ENCODE measurements at places on chromosomes 7 and 10.

GRCh38 chr10:35743851-35744250 lies 101.8 kb upstream of the FZD8 start:
- DNase-seq, result no peak
- no peaks in the 10 kb centered on the region for H3K27me3 ChIP-seq
- no peaks in the 10 kb centered on the region for H3K36me3 ChIP-seq
- H3K4me1 ChIP-seq, result no peaks in the 10 kb centered on the region

- no peak for DNase-seq
- H3K27me3 ChIP-seq, result peaks cover 2% of the 10 kb centered on the region
- H3K27ac ChIP-seq, result no peak overlapping the region
- no peak overlapping the region for H3K4me3 ChIP-seq
Measured at GRCh38 chr7:131322061-131322460, 5.6 kb upstream of the MKLN1 start.

DNA sequence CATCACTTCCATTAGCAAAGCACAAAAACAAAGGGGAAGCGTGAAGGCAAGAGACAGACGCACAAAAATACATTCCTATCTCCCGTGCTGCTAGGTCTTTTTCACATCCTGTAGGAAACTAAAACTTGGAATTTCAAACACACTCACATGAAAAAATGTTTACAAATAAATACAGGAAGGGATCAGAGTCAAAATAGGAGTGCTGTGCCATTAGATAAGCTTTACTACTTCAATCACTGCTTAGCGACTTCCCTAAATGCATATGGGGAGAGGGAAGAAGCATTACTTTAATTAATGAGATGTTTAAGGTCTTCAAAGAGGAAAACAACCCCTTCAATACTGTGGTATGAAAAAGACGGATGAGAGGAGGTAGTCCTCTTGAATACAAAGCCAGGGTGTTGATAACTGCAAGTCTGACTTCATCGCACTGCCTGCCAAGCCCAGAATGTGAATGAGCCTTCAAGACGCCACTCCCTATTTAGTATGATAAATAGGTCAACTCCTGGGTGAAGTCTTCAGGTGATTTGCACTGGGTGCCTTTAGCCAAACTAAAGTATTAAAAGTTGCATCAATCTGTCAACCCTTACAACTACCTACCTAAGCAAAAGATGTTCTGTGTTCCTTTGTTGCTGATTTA lies 13.9 kb downstream of the PARD3 start:
- DNase-seq, result no peak
- no peaks in the 10 kb centered on the region for H3K27me3 ChIP-seq
- peaks cover 5% of the 10 kb centered on the region for H3K4me1 ChIP-seq
- no peak overlapping the region for H3K4me3 ChIP-seq
- H3K27ac ChIP-seq, result no peak overlapping the region

DNA sequence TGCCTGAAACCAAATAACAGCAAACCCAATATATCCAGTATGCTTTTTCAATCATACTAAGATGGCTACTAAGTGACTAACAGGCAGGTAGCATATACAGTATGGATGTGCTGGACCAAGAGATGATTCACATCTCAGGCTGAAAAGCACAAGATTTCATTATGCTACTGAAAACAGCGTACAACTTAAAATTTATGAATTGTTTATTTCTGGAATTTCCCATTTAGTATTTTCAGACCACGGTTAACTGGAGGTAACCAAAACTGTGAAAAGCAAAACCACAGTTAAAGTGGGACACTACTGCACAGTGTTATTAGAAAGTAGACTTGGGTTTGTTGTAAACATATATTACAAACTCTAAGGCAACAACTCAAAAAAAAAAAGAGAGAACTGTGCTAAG lies 91.5 kb downstream of the KMT2C start:
- no peak for DNase-seq
- H3K27ac ChIP-seq, result no peak overlapping the region
- H3K27me3 ChIP-seq, result peaks cover 7% of the 10 kb centered on the region
- peaks cover 11% of the 10 kb centered on the region for H3K36me3 ChIP-seq
- H3K4me3 ChIP-seq, result no peak overlapping the region
- peaks cover 9% of the 10 kb centered on the region for H3K4me1 ChIP-seq

GRCh38 chr10:17712053-17712452 lies 39.9 kb upstream of the TMEM236 start:
- H3K4me1 ChIP-seq, result peaks cover 15% of the 10 kb centered on the region
- peaks cover 2% of the 10 kb centered on the region for H3K27me3 ChIP-seq
- DNase-seq, result no peak
- no peak overlapping the region for H3K27ac ChIP-seq
- H3K36me3 ChIP-seq, result no peaks in the 10 kb centered on the region
- H3K4me3 ChIP-seq, result no peak overlapping the region

DNA sequence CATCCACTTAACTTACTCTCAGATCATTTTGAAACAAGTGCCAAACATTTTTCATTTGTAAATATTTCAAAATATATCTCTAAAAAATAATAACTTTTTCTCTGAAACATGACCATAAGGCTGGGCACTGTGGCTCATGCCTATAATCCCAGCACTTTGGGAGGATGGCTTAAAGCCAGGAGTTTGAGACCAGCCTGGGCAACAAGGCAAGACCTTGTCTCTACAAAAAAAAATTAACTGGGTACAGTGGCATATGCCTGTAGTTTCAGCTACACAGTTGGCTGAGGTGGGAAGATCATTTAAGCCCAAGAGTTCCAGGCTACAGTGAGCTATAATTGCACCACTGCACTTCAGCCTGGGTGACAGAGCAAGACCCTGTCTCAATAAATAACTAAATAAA lies 36.4 kb downstream of the USP54 start:
- no peak overlapping the region for H3K4me3 ChIP-seq
- peaks cover 3% of the 10 kb centered on the region for H3K4me1 ChIP-seq
- no peak for DNase-seq
- no peaks in the 10 kb centered on the region for H3K36me3 ChIP-seq

DNA sequence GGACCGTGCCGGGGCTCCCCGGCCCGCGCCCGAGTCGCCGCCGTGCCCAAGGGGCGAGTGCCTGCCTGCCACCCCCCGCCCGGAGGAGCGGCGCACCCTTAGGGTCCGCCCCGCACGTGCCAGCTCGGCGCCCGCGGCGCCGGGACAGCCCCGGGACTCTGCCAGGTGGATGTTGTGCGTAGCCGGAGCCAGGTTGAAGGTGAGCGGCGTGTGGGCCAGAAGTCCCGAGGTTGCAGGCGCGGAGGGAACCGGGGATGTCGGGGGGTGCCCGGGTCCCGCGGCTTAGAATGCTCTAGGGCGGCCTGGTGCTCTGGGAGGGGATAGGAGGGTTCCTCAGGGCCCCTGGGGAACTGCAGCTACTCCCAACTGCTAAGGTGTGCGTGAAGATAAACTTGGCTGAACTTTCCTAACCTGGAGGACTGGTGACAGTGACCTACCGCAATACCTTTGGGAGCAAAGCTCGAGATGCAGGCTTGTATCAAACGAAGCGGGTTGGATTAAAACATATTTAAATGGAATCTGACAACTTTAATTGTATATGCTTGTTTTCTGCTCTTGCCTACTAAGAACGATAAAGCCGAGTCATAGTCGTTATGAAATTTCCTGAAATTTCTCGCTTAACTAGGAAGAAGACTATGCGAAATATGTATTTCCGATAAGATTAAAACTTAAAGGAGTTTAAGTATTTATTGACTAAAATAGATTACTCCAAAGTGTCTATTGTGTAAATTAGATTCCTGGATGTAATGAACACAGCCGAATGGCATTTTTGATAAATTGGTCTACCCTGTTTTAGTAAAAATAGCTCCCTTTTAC lies at the start of gene CUX1:
Gene CUX1 (plus strand): TSS at position 156 of the 816 bp plus-strand sequence. CDS start 14 bp downstream, at position 170.
- H3K4me3 ChIP-seq, result peak within 1 kb of the TSS; percentile 83
- H3K4me1 ChIP-seq, result peaks cover 11% of the 10 kb centered on the region
- no peak for DNase-seq
- H3K36me3 ChIP-seq, result no peaks in the 10 kb centered on the region
- peak within 1 kb of the TSS; percentile 30 for H3K27ac ChIP-seq

DNA sequence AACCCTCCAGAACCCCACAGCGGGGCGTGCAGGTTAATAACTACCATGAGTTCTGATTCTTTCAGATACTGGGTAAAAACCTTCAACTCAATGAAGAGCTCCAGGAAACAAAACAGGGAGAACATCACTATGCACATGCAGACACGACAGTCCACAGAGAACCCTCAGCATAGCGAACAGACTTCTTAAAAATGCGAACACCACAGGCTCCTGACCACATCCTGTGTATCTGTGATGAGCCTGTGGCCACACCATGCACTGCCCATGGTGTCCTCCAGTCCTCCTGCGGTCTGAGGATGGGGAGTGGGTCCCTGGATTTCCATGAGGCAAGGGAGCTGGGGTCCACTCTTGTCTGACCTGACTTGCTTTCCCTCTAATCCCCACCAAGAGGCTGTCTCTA lies 107.2 kb downstream of the COBL start:
- H3K36me3 ChIP-seq, result peaks cover 12% of the 10 kb centered on the region
- H3K27ac ChIP-seq, result peak overlapping the region; percentile 9
- H3K4me3 ChIP-seq, result no peak overlapping the region
- no peaks in the 10 kb centered on the region for H3K27me3 ChIP-seq
- no peak for DNase-seq
- peaks cover 5% of the 10 kb centered on the region for H3K4me1 ChIP-seq

DNA sequence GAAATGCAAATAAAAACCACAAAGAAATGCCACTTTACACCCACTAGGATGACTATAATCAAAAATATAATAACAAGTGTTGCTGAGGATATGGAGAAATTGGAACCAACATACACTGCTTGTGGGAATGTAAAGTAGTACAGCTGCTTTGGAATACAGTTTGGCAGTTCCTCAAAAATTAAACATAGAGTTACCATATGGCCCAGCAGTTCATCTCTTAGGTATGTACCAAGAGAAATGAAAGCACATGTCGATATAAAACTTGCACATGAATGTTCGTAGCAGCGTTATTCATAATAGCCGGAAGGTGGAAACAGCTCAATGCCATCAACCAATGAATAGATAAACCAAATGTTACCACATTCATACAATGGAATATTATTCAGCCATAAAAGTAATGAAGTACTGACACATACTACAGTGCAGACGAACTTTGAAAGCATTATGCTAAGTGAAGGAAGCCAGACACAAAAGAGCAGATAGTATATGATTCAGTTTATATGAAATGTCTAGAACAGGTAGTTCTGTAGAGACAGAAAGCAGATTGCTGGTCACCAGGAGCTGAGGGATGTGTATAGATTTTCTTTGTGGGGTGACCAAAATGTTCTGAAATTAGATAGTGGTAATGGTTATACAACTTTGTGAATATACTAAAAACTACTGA lies 12.4 kb downstream of the BCAP29 start:
- no peak overlapping the region for H3K27ac ChIP-seq
- H3K4me3 ChIP-seq, result no peak overlapping the region
- H3K4me1 ChIP-seq, result no peaks in the 10 kb centered on the region
- peaks cover 6% of the 10 kb centered on the region for H3K36me3 ChIP-seq
- no peak for DNase-seq
- H3K27me3 ChIP-seq, result peaks cover 2% of the 10 kb centered on the region

GRCh38 chr7:142860968-142861367 lies 6.1 kb downstream of the EPHB6 start:
- no peak for DNase-seq
- peaks cover 5% of the 10 kb centered on the region for H3K36me3 ChIP-seq
- no peak overlapping the region for H3K27ac ChIP-seq

- no peaks in the 10 kb centered on the region for H3K4me1 ChIP-seq
- H3K36me3 ChIP-seq, result peaks cover 29% of the 10 kb centered on the region
- no peak overlapping the region for H3K4me3 ChIP-seq
- DNase-seq, result no peak
- peaks cover 5% of the 10 kb centered on the region for H3K27me3 ChIP-seq
- no peak overlapping the region for H3K27ac ChIP-seq
Measured at GRCh38 chr7:128189231-128189930, 51.7 kb upstream of the LEP start.

- peaks cover 4% of the 10 kb centered on the region for H3K4me1 ChIP-seq
- H3K36me3 ChIP-seq, result peaks cover 31% of the 10 kb centered on the region
- no peak for DNase-seq
- no peak overlapping the region for H3K27ac ChIP-seq
- H3K27me3 ChIP-seq, result no peaks in the 10 kb centered on the region
- no peak overlapping the region for H3K4me3 ChIP-seq
Measured at GRCh38 chr7:44367475-44368043, 42.2 kb upstream of the CAMK2B start.

GRCh38 chr10:11104772-11105675 lies 87.4 kb downstream of the CELF2 start:
- H3K4me3 ChIP-seq, result no peak overlapping the region
- H3K27ac ChIP-seq, result no peak overlapping the region
- no peaks in the 10 kb centered on the region for H3K27me3 ChIP-seq
- peaks cover 6% of the 10 kb centered on the region for H3K4me1 ChIP-seq

DNA sequence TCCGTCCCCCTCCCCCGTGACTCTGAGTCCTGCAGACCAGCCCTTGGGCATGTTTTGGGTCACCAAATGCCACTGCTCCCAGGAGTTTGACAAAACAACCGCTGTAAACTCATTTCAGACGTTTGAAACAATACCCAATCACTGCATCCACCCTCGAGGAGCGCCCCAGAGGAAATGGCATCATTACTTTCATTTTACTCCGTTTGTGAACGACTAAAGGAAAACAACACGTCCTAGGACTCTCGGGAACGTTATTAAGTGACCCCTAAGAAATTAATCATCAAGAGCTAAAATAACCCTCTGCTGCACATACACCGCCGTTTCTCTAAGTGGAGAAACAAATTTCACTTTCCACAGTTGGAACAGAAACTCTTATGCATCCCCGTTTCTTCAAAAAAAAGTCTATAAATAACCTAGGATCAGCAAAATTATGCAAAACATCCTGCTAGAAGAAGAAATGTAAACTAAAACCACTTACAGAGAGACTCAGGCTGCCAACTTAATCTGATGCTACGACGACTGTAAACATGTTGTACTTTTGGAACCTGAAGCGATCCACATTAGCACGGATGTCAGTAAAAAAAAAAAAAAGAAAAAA lies 109.9 kb upstream of the EFCAB10 start:
- H3K27ac ChIP-seq, result peak overlapping the region; percentile 81
- peak overlapping the region; percentile 84 for H3K4me3 ChIP-seq
- H3K36me3 ChIP-seq, result peaks cover under 1% of the 10 kb centered on the region
- H3K4me1 ChIP-seq, result peaks cover 37% of the 10 kb centered on the region
- peaks cover 14% of the 10 kb centered on the region for H3K27me3 ChIP-seq

- H3K36me3 ChIP-seq, result no peaks in the 10 kb centered on the region
- H3K4me1 ChIP-seq, result no peaks in the 10 kb centered on the region
- no peak overlapping the region for H3K4me3 ChIP-seq
- peak; percentile 75 for DNase-seq
- no peaks in the 10 kb centered on the region for H3K27me3 ChIP-seq
Measured at GRCh38 chr7:20172736-20173334, 44.3 kb downstream of the MACC1 start.

GRCh38 chr10:131701131-131701947 lies 199.5 kb upstream of the PPP2R2D start:
- H3K36me3 ChIP-seq, result no peaks in the 10 kb centered on the region
- no peaks in the 10 kb centered on the region for H3K4me1 ChIP-seq
- DNase-seq, result no peak
- H3K27ac ChIP-seq, result no peak overlapping the region
- no peaks in the 10 kb centered on the region for H3K27me3 ChIP-seq
